ENCODE measurements at places on chromosomes 1 and 21. TPM values are rescaled to one million over a fixed set of nuclear protein-coding genes. Genes with fewer than 3 reads are reported as not detected.

The CD84 gene
- total RNA-seq = 28.8 TPM

The C8B gene
- not detected for total RNA-seq

The FCRL1 gene
- total RNA-seq = 98.3 TPM

The TXLNA gene
- 47.3 TPM for total RNA-seq

The BARHL2 gene
- total RNA-seq = not detected

The ASPM gene
- 93.9 TPM for total RNA-seq

The SPATA1 gene
- 1.4 TPM for total RNA-seq

Measured in OCI-LY7 (cell line).